Astrocyte (in vitro differentiated cells and primary cell): ENCODE measurements at places on chromosomes 12 and 14. TPM values are rescaled to one million over a fixed set of nuclear protein-coding genes. Genes with fewer than 3 reads are reported as not detected.

DNA sequence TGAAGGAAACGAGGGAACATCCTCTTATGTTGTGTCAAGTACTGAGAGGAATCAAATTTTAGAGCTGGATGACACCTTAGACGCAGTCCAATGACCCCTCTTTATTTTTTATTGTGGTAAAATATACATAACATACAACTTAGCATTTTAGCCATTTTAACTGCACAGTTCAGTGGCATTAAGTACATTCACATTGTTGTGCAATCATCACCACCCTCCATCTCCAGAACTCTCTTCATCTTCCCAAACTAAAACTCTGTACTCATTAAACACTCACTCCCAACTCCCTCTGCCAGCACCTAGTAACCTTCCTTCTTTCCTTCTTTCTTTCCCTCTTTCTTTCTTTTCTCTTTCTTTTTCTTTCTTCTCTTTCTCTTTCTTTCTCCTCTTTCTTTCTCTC lies 97.2 kb upstream of the SLC24A4 start:
- no peaks in the 10 kb centered on the region for H3K36me3 ChIP-seq
- peaks cover 2% of the 10 kb centered on the region for H3K27me3 ChIP-seq
- no peak overlapping the region for H3K27ac ChIP-seq
- no peak for DNase-seq
- no peaks in the 10 kb centered on the region for H3K4me1 ChIP-seq

DNA sequence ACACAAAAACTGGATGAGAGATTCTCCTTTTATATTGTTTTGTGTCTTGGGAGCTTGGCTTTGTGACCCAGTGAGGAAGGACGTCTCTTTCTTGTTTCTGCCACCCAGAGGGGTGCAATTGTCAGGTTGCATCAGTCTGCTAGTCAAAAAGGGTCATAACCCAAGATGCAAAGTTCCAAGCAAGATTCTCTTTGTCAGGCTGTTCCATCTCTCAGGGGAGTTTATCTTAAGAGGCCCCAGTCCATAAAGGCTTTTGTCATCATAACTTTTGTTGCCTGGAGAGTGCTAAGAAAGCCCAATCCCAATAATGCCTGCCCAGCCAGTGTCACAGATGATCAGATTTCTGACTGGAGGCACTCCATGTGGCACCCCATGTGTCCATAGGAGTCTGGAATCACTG lies 444.9 kb downstream of the TRHDE start:
- no peaks in the 10 kb centered on the region for H3K27me3 ChIP-seq
- no peak overlapping the region for H3K4me3 ChIP-seq
- H3K27ac ChIP-seq, result no peak overlapping the region

DNA sequence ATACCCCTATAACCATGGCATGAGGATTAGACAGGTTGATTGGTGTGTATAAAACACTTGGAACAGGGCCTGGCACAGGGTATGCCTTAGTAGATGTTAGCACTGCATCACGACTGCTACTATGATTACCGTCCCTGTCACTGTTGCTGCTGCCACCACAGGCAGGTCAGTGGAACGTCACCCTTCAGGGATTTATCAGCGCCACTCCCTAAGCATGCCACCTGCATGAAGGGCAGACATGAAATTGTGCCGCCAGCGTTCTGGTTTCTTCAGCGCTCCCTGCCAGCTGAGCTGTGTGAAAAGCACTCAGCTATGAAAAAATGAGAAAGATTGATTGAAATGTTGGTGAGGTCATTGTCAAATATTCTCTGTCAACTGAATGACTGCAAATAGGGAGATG lies 477.0 kb downstream of the DPF3 start:
- DNase-seq, result no peak
- no peaks in the 10 kb centered on the region for H3K36me3 ChIP-seq
- no peaks in the 10 kb centered on the region for H3K4me1 ChIP-seq
- no peaks in the 10 kb centered on the region for H3K27me3 ChIP-seq
- H3K27ac ChIP-seq, result no peak overlapping the region

- H3K27me3 ChIP-seq, result no peaks in the 10 kb centered on the region
- H3K36me3 ChIP-seq, result no peaks in the 10 kb centered on the region
- no peak for DNase-seq
- H3K27ac ChIP-seq, result no peak overlapping the region
Observed at GRCh38 chr12:130026608-130027176, 122.9 kb upstream of the TMEM132D start.

- peaks cover 45% of the 10 kb centered on the region for H3K36me3 ChIP-seq
- H3K4me1 ChIP-seq, result peaks cover 33% of the 10 kb centered on the region
- peak overlapping the region; percentile 99 for H3K4me3 ChIP-seq
- H3K27me3 ChIP-seq, result no peaks in the 10 kb centered on the region
- peak overlapping the region; percentile 95 for H3K27ac ChIP-seq
- DNase-seq, result no peak
Observed at GRCh38 chr12:56160193-56160763, 2.1 kb downstream of the MYL6 start.

GRCh38 chr12:104410786-104411185 lies 46.0 kb upstream of the CHST11 start:
- no peak overlapping the region for H3K27ac ChIP-seq
- H3K27me3 ChIP-seq, result peaks cover 8% of the 10 kb centered on the region
- H3K4me1 ChIP-seq, result peaks cover 15% of the 10 kb centered on the region
- H3K36me3 ChIP-seq, result no peaks in the 10 kb centered on the region

DNA sequence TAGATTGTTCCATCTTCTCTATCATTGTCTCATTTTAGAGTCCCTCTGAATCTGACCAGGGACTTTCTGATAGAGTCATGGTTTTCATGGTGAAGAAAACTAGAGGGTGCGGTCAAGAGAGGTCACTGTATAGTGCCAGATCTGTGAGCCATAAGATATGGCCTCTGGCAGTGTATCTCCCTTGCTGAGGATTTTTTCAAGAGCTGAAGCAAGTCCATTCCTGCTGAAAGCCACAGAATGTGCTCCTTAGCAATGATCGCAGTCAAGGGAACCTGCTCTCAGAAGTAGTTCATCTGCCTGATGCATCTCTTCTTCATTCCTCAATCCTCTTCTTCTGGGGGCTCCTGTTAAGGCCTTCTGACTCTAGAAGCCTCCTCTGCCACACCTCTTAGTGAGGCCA lies 405.2 kb downstream of the EGLN3 start:
- DNase-seq, result no peak
- H3K27ac ChIP-seq, result no peak overlapping the region
- H3K27me3 ChIP-seq, result no peaks in the 10 kb centered on the region
- no peaks in the 10 kb centered on the region for H3K4me1 ChIP-seq
- no peaks in the 10 kb centered on the region for H3K36me3 ChIP-seq
- H3K4me3 ChIP-seq, result no peak overlapping the region

GRCh38 chr12:117686911-117687377 lies 281.8 kb downstream of the KSR2 start:
- no peaks in the 10 kb centered on the region for H3K27me3 ChIP-seq
- H3K27ac ChIP-seq, result peak overlapping the region; percentile 61
- H3K36me3 ChIP-seq, result no peaks in the 10 kb centered on the region

TMCC3 gene
- total RNA-seq, result 2.8 and 3.5 TPM in 2 replicates

VRTN gene
- 0.14 and 0.16 TPM in 2 replicates for total RNA-seq

APOLD1 gene
- 0.38 and 0.70 TPM in 2 replicates for total RNA-seq

ERG28 gene
- total RNA-seq, result 22.2 and 23.1 TPM in 2 replicates

PLEK2 gene
- total RNA-seq, result 0.75 and 1.3 TPM in 2 replicates
